ENCODE measurements at places on chromosomes 7 and 10. TPM values are rescaled to one million over a fixed set of nuclear protein-coding genes. Genes with fewer than 3 reads are reported as not detected.

DNA sequence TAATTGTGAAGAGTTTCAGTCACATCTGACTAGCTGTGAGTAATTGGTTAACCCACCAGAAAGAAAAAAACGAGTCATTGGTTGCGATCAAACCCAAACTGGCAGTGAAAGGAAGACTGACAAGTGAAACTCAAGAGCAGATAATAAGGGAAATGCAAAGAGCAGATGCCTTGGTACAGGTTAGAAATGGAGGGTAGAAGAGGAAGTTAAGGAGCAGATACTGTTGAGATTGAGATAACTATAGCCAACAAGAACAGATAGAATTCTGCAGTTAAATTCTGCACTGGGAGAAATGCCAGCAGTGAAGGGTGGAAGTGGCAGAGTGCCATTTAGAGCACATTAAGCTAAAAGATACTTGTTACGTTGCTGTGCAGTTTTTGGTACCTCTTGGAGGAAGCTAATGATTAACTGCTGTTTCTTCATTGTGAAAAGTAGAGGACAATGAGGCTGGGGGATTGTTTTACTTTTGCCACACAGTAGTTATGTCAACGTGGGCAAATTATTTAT, 65.8 kb downstream of the CDK13 start:
- H3K27me3 ChIP-seq, result no peaks in the 10 kb centered on the region
- no peak for DNase-seq
- no peak overlapping the region for H3K4me3 ChIP-seq
- H3K36me3 ChIP-seq, result peaks cover 19% of the 10 kb centered on the region
- H3K27ac ChIP-seq, result no peak overlapping the region

GRCh38 chr7:91692800-91693199, 187.7 kb downstream of the MTERF1 start:
- DNase-seq, result no peak
- no peak overlapping the region for H3K4me3 ChIP-seq
- no peaks in the 10 kb centered on the region for H3K4me1 ChIP-seq
- H3K36me3 ChIP-seq, result no peaks in the 10 kb centered on the region
- H3K27me3 ChIP-seq, result no peaks in the 10 kb centered on the region
- H3K27ac ChIP-seq, result no peak overlapping the region

GRCh38 chr7:97064972-97065587, 40.4 kb upstream of the DLX5 start:
- no peaks in the 10 kb centered on the region for H3K36me3 ChIP-seq
- DNase-seq, result no peak
- H3K4me1 ChIP-seq, result no peaks in the 10 kb centered on the region
- H3K27me3 ChIP-seq, result no peaks in the 10 kb centered on the region
- no peak overlapping the region for H3K4me3 ChIP-seq

- no peak overlapping the region for H3K4me3 ChIP-seq
- no peaks in the 10 kb centered on the region for H3K4me1 ChIP-seq
- no peak for DNase-seq
- H3K27ac ChIP-seq, result no peak overlapping the region
- H3K36me3 ChIP-seq, result no peaks in the 10 kb centered on the region
- H3K27me3 ChIP-seq, result no peaks in the 10 kb centered on the region
These were observed 421.5 kb downstream of the GPAM start for GRCh38 chr10:111762114-111762513.

- H3K27me3 ChIP-seq, result no peaks in the 10 kb centered on the region
- no peak overlapping the region for H3K4me3 ChIP-seq
- no peaks in the 10 kb centered on the region for H3K4me1 ChIP-seq
- no peak overlapping the region for H3K27ac ChIP-seq
These were observed 95.0 kb downstream of the UBE3C start for GRCh38 chr7:157233677-157234076.

GRCh38 chr7:76310102-76310957, 7.9 kb downstream of the HSPB1 start:
- H3K27me3 ChIP-seq, result no peaks in the 10 kb centered on the region
- no peak for DNase-seq
- H3K4me1 ChIP-seq, result peaks cover 5% of the 10 kb centered on the region
- H3K36me3 ChIP-seq, result no peaks in the 10 kb centered on the region

DNA sequence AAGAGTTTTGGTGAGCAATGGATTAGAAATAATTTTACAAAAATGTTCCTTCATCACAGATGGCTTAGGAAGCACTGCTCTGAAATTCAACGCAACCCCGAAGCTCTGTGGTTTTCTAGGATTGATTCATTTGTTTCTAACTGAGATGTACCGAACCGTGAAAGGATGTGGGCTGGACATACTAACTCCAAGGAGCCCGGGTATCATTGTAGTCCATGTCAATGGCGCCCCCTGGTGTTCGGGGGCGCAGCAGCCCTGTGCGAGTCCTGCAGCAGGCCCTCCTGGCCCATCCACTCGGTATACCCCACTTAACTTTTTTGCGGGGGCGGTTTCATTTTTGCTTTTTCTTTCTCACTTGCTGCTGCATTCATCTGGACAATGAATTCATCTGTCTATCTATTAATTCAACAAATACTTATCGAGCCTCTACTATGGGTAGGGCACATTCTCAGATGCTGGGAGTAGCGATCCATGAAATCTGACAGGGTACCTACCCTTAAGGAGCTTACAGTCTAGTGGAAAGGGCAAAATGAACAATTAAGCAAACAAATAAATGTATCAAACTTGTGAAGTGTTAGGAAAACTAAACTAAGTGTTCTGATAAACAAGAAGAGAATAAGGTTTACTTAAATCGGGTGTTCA, 25.2 kb upstream of the ITPRID1 start:
- H3K36me3 ChIP-seq, result no peaks in the 10 kb centered on the region
- DNase-seq, result no peak
- no peak overlapping the region for H3K4me3 ChIP-seq
- no peaks in the 10 kb centered on the region for H3K4me1 ChIP-seq

Gene SLC16A12
- not detected for total RNA-seq

Measured in ascending aorta (tissue), 2 donors.